ENCODE measurements at places on chromosomes 1 and 21.

- peak; percentile 16 for ATAC-seq
Observed at GRCh38 chr1:182890927-182891610, 51.9 kb downstream of the DHX9 start.

GRCh38 chr1:107142140-107142542, 1.3 kb downstream of the NTNG1 start:
- no peak for ATAC-seq

- ATAC-seq, result no peak
Observed at GRCh38 chr21:46459356-46460112, 843 bp downstream of the DIP2A start.

DNA sequence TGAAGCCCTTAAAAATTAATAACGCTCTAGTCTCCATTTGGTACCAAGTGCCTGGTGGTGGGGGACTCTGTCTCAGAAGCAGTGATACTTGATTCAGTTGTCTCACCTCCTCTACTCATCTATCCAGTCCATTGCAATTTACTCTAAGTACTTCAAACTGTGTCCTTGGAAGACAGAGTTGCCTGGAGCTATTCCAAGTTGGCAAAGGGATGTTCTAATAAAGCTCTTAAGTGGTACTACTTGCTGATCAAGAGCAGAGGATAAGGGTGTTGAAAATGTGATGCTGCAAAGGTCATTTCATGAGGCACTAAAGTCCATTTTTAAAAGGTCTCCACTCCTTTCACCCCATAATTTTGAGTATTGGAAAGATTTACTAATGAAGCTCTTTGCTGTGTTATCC, 142.2 kb downstream of the NFIA start:
- no peak for ATAC-seq

- no peak for ATAC-seq
Observed at GRCh38 chr1:5707566-5708345, 284.5 kb downstream of the NPHP4 start.

DNA sequence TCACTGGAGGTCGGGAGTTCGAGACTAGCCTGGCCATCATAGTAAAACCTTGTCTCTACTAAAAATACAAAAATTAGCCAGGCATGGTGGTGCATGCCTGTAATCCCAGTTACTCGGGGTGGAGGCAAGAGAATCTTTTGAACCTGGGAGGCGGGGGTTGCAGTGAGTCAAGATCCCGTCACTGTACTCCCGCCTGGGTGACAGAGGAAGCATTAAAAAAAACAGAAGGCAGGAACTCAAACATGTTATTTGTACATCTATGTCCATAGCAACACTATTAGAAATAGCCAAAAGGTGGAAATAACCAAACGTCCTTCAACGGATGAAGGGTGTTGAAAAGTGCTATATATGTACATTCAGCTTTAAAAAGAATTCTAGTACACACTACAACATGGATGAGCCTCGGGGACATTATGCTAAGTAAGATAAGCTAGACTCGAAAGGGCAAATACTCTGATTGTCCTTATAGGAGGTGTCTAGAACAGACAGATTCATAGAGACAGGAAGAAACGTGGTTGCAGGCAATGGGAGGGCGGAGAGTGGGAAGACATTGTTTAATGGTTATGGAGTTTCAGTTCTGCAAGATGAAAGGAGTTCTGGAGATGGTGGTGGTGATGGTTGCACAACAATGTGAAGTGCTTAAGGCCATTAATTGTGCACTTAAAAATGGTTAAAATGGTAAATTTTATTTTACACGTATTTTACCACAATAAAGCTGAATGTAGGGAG, 19.2 kb downstream of the NLRP3 start:
- no peak for ATAC-seq

DNA sequence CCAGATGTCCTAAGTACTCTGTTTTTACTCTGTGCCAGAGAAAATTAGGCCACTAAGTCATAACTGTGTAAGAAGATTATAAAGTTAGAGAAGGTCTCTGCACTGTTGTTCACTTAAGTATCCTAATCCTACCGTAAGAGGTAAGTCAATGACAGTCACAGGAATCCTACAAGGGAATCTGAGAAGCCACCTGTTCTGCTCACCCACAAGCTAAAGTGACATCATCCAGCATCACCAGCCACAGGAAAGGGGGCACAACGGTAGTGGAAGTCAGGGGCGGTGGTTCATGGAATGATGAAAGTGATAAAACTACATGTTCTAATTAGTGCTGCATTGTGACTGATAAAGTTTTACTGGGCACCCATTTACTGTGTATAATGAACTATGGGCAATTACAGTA, 92.7 kb downstream of the PLD5 start:
- ATAC-seq, result no peak

DNA sequence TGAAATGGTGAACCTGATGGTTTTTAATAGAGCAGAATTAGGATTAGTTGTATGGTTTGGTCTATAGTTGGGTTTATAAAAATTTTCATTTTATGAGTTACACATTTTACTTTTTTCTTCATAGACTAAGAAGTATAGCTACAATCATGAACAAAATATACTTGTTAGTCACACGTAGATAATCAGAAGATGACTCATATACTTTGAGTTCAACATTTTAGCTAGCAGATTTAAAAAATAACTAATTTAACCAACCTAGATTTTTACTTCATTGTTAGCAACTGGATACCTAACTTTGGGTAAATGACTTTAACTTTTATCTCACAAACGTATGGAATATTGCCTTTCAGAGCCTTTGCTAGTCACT, 27.9 kb downstream of the MORC3 start:
- ATAC-seq, result no peak

DNA sequence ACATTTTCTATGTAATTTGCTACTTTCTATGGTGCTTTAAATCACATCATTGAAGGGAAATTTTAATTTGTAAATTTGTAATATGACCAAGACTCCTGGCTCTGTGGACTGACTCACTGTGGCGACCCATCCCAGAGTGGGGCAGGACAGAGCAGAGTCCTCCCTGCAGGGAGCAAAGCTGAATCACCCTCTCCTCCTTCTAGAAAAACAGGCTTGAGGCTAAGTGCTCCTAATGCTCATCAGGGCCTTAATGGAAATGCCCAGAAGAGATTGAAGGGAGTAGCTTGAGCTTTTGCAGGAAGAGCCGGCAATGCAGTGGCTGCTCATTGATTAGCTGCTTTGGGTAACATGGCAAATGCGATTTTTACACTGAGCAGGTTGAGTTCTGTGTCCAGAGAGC, 16.8 kb downstream of the S100A10 start:
- no peak for ATAC-seq

DNA sequence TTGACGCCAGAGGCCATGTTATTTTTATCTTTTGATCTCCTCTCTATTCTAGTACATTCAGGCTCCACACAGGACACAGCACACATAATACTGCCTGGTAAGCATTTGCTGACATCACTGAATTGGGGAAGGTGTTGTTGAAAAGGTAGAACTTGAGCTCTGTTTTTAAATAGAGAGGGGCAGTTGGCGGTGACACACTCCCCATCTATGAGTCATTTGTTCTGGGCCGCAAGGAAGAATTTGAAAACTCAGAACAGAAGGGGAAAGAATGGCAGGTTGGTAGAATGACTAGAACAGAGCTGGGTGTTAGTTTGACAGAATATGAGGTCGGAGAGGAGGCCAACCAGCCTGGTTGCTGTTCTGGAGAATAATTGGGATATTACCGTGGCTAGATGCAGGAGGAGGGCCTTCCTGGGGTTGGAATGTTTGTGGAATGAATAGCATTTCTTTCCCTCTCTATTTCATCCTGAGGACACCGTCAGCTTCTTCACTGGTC, 52.1 kb upstream of the ERRFI1 start:
- no peak for ATAC-seq

GRCh38 chr1:52532731-52533327, 20.1 kb downstream of the TUT4 start:
- ATAC-seq, result peak; percentile 69

DNA sequence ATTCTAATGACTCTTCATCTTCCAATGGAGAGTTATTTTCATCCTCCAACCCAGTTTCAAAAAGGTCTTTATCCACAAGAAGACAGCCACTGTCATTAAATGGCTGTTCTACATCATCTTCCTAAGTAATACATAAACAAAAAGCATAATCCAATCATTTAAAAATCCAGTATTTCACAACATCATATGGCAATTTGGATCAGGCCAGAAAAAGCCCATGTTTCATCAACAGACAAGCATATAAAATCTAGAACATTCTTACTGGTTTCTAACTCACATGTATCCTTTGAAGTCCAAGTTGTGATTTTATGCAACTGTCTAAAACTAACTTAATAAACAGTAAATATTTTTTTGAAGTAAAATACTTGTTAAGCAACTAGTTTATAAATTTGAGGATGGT, 6.6 kb downstream of the CLSPN start:
- ATAC-seq, result no peak
